Stimulated activated CD8-positive, alpha-beta memory T cell treated with anti-CD3 and anti-CD28 coated beads, Interleukin-4, amount 100 ng/mL, for 24 hours (primary cell): ENCODE measurements at places on chromosomes 5 and 9.

GRCh38 chr5:124677374-124678351 is 68.8 kb downstream of the ZNF608 start:
- DNase-seq = no peak

DNA sequence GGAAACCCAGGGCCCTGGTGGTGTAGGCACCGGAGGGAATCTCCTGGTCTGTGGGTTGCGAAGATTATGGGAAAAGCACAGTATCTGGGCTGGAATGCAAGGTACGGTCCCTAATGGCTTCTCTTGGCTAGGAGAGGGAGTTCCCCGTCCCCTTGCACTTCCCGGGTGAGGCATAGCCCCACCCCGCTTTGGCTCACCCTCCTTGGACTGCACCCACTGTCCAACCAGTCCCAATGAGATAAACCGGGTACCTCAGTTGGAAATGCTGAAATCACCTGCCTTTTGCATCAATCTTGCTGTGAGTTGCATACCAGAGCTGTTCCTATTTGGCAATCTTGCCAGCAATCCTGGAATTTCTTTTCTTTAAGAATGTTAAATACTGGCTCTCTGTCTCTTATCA is 1429.1 kb downstream of the MAT2B start:
- no peak for DNase-seq

GRCh38 chr5:96654209-96654608 is 8.0 kb upstream of the CAST start:
- DNase-seq = no peak

DNA sequence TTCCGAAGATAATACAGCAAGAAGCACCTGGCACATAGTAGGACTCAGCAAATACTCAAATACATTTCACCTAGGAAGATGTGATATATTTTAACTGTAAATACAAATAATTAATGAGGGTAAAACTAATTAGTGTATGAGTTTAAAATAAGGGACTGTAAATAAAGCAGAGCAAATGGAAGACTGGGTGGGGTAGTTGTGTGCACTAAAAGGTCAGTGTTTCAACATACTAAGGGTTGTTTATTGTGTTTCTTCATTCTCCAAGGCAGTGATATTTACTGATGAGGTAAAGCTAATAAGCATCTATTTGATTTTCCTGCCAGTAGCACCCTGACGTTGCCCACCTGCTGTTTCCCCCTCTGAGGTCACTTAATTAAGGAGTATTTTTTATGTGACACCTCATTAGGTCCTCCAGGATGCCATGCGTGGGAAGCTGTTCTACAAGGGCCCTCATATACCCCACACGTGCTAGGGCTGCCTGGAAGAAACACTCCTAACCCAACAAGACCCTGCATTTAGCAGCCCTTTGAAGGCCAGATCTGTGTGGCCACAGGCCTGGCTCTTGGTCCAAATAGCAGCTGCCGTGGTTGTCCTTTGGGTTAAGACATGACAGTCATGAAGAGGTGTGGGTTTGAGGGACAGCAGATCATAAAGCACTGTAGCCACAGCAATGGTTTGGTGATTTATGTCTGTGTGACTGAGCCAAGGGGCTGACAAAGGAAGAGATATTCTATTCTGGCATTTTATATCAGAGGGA is 97.5 kb upstream of the RPS23 start:
- no peak for DNase-seq

DNA sequence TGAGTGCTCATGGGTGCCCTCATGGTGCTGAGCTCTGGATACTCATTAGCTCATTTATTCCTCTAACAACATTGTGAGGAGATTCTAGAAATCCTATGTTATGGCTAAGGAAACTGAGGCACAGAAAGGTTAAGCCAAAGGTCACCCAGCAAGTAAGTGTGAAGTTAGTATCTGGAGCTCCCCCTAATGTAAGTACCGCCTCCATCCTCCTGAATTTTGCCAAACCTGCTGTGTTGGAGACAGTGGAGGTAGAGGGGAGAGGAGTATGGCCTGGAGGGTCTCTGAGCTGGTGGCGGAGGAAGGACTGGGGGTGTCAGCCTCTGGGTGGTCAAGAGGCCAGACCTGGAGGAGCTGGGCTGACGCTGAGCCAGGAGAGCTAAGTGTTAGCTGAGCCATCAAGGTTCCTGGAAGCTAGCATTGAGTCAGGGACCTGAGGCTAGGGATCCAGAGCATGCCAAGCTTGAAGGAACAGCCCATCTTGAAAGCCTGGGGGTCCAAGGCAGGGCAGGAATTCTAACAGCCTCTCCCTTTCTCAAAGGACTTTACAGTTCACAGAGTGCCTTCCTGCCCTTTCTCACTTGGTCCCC is 114.8 kb downstream of the RGS3 start:
- no peak for DNase-seq

DNA sequence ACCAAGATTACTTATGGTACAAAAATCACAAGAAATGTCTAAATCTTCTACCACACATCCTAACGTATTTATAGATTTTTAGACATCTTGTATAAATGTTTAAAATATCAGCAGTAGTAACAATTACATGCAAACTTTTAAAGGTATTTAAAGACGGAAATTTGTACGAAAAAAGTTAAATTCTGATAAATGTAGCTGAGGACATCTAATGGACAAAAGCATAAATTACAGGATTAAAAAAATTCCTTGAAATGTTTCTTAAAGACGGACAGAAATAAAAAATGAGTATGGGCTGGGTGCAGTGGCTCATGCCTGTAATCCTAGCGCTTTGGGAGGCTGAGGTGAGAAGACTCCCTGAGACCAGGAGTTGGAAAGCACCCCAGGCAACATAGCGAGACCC is 15.8 kb downstream of the ERCC8 start:
- DNase-seq = no peak
